CD4-positive, CD25-positive, alpha-beta regulatory T cell (primary cell): ENCODE measurements at places on chromosomes 3 and 15. TPM values are rescaled to one million over a fixed set of nuclear protein-coding genes. Genes with fewer than 3 reads are reported as not detected.

GRCh38 chr3:16442730-16443129 lies 70.8 kb downstream of the RFTN1 start:
- no peak overlapping the region for H3K4me3 ChIP-seq
- H3K36me3 ChIP-seq: peaks cover 4% of the 10 kb centered on the region
- no peak overlapping the region for H3K27ac ChIP-seq

DNA sequence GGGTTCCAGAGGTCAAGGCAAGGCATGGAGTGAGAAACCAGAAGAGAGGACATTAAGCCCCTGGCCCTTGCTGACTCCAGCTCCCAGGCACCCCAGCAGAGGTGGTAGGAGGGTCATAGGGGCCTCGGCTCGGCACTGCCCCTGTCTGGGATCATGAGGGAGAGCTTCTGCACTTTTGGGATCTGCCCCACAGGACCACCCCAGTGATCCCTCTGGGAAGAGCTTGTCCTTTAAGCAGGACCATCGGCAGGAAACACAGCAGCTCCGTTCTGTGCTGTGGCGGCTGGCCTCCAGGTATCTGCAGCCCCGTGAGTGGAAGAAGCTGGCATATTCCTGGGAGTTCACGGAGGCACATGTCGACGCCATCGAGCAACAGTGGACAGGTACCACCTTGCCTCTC lies 35.5 kb downstream of the ANKDD1A start:
- no peak overlapping the region for H3K4me3 ChIP-seq
- H3K36me3 ChIP-seq: no peaks in the 10 kb centered on the region
- no peaks in the 10 kb centered on the region for H3K27me3 ChIP-seq
- no peak overlapping the region for H3K27ac ChIP-seq

DNA sequence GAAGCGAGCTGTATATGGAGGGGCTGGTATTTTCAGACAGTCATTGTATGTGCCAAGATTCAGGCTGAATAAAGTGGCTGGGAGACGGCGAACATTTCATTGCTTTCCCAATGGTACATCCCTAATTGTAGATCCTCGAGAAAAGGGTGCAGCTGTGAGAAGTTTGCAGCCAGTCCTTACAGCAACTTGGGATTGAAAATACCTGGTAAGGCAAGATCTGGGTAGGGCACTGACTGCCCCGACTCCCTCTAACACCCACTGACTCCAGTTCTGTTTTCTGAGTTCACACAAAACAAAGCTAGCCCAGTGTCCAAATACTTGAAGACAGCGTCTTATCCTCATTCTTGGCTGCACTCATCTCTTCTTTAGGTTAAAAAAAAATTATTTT lies 63.7 kb downstream of the EDEM1 start:
- H3K27me3 ChIP-seq: no peaks in the 10 kb centered on the region
- no peak overlapping the region for H3K27ac ChIP-seq
- no peaks in the 10 kb centered on the region for H3K4me1 ChIP-seq

EXD1 gene
- not detected for total RNA-seq

SQOR gene
- total RNA-seq: 47.3 TPM

CLSTN2 gene
- total RNA-seq: not detected
